ENCODE measurements at places on chromosomes 4 and X.
A peak's percentile ranks its signal among the peaks of the same experiment; 100 is the strongest.

DNA sequence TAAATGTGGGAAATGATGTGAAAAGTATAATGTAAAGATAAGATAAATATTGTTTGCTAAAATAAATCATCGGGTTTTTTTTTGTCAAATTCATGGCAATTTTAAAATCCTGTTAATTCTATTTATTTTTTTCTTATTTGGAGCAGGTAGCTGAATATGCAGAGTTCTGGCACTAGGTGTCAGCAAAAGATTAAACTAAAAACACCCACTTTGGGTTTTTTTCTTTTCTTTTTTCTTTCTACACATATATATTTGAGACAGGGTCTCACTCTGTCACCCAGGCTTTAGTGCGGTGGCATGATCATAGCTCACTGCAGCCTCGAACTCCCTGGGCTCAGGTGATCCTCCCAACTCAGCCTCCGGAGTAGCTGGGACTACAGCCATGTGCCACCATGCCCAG is 6.9 kb upstream of the RAP2C start:
- peak; percentile 15 for DNase-seq

GRCh38 chr4:54855191-54855854 is 197.6 kb downstream of the KIT start:
- DNase-seq, result no peak

GRCh38 chr4:104596189-104596588 is 101.5 kb upstream of the CXXC4 start:
- no peak for DNase-seq

GRCh38 chrX:70411475-70411874 is 11.6 kb upstream of the GDPD2 start:
- no peak for DNase-seq

DNA sequence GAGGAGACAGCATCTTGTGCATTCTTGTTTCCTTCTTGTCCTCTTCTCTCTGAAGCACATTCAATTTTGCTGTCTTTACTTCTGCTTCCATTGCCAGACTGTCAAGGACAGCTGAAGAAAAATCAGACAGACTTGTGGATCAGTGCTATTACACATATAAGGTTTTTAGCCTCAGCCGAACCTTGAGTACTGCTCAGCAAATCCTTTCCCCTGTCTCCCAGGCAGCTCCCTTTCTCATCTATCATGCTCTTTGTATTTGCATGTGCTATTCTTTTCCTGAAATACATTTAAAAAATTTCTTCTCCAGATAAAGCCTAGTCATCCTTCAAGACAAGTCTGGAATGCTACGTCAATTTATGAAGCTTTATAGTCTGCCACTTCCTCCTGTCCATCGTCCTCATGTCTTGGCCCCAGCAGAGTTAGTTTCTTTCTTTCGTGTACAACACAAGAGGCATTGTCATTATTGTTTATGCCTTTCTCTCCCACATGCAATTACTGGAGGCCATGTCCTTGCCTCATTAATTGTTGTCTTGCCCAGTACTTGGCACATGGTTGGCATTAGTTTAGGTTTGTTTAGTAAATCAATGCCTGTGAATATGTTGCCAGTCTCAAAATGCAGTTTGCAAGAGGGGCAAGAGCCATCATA is 45.1 kb downstream of the ADGRL3 start:
- no peak for DNase-seq

DNA sequence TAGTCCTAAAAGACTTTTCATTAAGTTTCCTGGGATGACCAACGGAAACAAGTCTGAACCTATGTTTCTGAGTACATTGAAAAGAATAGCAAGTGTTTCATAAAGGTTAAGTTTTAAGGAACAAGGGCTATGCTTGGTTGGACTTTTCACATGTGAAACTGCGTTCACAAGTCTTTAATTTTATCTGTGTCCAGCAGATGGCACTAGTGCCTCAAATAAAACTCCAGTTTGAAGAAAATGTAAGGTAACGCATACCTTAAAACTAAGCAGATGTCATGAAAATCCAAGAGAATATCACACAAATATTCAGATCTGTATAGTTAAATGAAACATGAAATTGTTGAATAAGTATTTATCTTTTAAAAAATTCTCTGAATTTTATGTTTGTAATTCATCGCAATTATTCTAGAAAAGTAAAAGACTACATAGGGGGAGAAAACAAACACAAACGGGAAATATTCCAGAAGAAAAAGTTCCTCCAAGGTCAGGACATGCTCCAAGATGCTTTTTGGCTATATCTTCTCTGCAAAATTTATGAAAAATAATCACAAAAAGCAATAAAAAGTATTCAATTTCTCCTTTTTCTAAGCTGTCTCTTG is 89.6 kb upstream of the MAD2L1 start:
- DNase-seq, result peak; percentile 80

DNA sequence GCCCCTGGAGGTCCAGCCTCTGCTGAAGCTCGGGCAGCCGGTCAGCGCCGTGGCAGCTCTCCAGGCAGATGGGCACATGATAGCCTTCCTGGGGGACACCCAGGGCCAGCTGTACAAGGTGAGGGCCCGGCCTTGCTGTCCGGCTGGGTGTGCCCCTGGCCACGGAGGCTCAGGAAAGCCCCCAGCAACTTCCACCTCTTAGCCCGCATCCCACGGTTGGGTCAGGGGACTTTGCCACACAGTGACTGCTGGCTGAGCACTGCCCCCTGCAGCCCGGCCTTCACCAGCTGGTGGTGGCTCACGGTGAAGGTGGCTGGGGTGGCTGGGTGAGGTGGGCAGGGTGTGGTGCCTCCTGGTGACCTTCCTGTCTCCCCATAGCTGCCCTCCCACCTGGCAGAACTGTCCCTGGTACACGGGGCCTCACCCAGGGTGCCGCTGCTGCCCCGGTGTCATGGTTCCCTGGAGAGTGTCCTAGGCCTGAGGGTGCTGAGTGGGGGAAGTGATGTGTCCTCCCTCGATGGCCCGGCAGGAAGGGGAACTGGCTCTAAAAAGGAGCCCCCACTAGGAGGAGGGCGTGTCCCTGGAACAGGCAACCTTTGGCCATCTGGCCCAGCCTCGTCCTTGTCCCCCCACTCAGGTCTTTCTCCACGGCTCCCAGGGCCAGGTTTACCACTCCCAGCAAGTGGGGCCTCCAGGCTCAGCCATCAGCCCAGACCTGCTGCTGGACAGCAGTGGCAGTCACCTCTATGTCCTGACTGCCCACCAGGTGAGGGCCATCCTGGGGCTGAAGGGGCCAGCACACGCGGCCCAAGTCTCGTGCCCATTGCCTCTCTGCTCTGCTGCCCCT is 4.5 kb downstream of the PLXNB3 start:
- no peak for DNase-seq

GRCh38 chrX:3290561-3290960 is 55.9 kb downstream of the MXRA5 start:
- DNase-seq, result no peak

DNA sequence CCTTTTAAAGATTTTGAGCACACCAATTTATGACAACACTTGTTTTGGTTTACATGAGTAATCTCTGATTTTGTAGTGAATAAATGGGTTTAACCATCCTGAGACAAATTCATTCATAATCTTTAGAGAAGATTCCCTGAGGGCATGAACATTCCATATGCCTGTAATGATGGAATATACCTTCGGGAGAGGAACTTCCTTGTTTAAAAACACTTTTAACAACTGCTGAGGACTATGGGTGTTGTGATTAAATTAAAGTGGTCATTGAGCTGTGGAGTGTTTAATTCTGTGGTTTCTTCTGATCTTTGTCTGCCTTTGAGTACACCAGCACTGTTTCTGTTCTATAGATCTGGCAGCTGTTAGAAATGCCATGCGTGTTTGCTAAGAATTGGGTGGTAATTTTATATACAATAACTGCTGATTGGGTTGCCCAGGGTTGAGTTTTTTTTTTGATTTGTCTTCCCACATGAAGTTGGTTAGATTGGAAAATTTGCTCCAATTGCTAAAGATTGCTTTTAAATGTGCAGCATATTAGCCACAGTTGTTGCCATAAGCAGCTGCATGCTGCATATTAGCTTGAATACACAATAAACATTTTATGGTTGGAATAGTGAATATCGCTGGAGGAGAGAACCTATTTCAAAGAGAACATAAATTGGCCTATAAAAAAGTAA is 86.8 kb downstream of the DCLK2 start:
- DNase-seq, result no peak

DNA sequence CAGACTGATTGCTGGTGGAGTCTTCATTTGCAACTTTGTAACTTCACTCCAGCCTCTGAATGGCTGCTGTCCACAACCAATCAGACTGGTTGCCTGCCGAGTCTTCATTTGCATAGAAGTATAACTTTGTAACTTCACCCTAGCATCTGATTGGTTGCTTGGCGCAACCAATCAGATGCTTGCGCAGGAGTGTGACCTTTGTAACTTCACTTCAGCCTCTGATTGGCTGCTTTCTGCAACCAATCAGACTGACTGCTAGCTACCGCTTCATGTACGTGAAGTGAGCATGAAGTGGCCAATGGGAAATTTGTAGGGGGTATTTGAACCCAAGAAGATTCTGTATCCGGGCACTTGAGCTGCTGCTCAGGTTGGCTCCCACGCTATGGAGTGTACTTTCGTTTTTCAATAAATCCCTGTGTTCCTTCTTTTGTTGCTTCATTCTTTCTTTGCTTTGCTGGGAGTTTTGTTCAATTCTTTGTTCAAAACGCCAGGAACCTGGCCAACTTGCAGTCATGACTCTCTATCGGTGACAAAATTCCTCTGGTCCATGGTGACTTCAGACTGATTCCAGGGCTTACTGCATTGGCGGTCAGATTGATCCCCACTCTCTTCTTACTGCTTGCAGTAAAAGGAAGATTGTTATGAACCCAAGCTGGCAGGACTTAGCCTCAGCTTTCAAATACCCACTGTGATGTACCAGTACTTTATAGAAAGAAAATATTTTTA is 46.4 kb upstream of the FGG start:
- DNase-seq, result no peak

- no peak for DNase-seq
Measured at GRCh38 chr4:27123123-27123768, 262.6 kb downstream of the STIM2 start.

GRCh38 chr4:121679951-121680350 is 16.8 kb downstream of the ANXA5 start:
- no peak for DNase-seq

DNA sequence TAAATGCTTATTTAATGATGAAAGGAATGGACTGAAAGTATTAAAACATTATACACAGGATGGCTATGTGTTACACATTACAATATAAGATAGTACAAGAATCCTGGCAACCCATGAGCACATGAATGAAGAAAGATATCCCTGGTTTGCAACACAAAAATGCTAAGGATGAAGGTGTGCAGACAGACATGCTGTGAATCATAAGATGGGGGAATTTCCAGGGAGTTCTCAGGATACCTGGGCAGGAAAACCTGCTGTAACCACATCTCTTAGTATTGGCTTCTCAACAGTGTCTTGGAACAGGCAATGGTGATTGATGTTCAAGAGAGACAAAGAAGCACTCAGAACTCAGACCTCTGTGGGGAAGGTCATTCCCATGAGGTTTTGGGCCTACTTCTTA is 23.9 kb upstream of the ANOS1 start:
- no peak for DNase-seq

DNA sequence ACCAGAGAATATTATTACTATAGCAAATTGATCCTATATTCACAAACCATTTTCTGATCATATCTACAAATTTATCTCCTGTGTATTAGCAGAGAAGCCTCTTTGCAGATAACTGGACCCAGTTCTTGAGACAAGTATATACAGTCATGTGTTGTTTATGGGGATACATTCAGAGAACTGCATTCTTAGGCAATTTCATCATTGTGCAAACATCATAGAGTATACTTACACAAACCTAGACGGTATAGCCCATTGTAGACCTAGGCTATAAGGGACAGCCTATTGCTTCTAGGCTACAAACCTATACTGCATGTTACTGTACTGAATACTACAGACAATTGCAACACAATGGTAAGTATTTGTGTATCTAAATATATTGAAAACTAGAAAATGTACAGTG is 152.5 kb upstream of the SPANXN4 start:
- DNase-seq, result no peak

- no peak for DNase-seq
Measured at GRCh38 chr4:119189638-119190037, 22.9 kb upstream of the USP53 start.

DNA sequence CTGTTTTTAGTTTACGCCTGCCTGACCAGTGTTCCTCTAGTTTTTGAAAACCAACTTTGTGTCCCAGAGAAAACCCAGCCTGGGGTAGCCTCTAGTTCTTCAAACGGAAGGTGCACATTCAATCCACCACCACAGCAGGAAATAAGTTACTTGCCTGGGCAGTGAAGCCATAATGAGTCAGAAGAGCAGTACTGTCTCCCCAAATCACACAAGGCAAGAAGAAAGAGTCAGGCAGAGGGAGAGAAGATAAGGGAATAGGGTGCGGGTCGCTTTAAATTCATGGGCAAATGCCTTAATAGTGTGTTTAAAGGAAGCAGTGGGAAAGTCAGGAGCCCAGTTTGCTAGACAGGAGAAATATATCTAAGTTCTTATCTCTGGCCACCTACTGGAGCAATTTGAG is 333.8 kb upstream of the GRIA3 start:
- no peak for DNase-seq

DNA sequence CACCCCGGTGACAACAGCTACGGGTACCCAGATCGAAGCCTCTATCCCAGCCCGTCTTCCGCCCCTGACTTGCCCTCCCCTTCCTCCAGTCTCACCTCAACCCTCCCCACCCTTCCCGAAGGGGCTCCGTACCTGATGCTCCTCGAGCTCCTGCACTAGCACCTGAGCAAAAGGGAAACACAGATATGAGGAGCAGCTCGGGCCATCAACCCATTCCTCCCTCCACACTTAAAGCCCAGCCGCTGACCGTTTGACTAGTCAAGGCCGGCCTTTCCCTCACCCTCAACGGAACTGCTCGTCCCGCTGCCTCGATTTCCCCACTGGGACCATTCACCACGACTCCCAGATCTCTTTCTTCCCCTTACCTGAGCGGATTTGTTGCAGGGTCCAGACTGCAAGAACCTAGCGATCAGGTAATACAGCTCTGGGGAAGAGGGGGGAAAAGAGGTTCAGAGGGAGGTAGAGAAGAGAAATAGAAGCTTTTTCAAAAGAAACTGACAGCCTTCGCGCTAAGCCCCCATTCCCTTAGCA is 731 bp downstream of the BRWD3 start:
- DNase-seq, result no peak

- no peak for DNase-seq
Measured at GRCh38 chrX:108396986-108397385, 41.2 kb downstream of the COL4A6 start.

- no peak for DNase-seq
Measured at GRCh38 chr4:102959496-102959895, 60.0 kb downstream of the SLC9B1 start.

- no peak for DNase-seq
Measured at GRCh38 chr4:21517126-21517859, 431.3 kb downstream of the KCNIP4 start.

DNA sequence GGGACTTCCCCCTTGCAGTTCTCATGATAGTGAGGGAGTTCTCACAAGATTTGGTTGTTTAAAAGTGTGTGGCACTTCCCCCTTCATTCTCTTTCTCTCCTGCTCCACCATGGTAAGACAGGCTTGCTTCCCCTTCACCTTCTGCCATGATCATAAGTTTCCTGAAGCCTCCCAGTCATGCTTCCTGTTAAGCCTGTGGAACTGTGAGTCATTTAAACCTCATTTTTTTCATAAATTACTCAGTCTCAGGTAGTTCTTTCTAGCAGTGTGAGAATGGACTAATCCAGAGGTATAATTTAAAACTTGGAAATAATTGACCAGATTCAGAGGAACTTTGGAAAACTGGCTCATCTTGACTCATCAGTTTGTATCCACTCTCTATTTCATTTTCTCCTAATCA is 129.0 kb downstream of the TMEM47 start:
- DNase-seq, result no peak

GRCh38 chr4:188550296-188550695 is 411.1 kb downstream of the TRIML1 start:
- peak; percentile 5 for DNase-seq

GRCh38 chr4:45283352-45283751 is 557.0 kb upstream of the GNPDA2 start:
- no peak for DNase-seq
